Right hindlimb (tissue), 1 donor: ENCODE measurements at places on chromosomes 6 and 20.

DNA sequence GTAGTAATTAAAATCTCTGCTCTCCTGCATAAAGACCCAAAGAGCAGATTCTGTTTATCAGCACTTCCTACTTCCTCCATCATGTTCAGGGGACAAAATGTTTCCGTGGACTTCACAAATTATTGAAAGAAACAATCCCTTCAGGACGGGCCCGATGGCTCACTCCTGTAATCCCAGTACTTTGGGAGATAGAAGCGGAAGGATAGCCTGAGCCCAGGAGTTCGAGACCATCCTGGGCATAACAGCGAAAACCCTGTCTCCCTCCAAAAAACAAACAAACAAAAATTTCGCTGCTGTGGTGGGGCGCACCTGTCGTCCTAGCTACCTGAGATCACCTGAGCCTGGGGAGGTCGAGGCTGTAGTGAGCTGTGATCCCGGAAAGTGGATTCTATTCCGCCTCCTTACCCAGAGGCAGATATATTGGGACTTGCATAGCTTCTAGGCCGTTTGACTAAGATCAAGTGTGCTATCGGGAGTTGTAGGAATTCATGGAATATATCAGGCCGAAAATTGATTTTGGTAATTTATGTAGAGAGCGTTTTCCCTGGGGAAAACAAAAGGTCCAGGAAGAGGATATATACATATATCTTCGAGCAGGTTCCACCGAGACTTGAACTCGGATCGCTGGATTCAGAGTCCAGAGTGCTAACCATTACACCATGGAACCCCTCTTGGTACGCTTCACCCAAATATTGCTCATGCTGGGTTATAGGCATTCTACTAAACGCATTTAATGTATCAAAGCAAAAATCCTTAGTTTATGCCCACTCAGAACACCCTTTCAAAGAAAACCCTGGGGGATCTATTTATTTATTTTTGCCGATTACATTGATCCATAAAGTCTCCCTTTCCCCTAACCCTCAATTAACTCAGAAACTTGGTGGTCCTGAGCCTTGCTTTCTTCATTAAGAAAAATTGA lies 74.5 kb upstream of the ZNF184 start:
- no peak for DNase-seq

GRCh38 chr6:25958700-25959162 lies 3.9 kb upstream of the TRIM38 start:
- no peak for DNase-seq

GRCh38 chr6:57255451-57256169 lies 33.5 kb upstream of the RAB23 start:
- DNase-seq: no peak

DNA sequence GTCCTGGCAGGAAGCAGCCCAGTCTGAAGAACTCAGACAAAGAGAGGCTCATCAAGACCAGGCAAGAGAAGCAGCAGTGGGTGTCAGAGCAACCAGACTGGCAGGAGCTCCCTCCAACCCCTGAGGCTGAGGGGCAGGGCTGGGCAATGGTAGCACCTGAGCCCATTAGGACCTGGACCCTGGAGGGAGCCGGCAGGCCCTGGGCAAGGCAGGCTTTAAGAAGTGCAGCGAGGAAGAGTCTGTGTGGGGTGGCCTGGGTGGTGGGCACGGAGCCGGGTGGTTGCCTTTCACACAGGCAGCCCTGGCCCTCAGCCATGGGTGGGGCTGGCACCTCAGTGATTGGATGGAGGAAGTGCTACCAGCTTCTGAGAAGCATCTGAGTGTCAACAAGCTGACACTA lies 33.1 kb upstream of the IRF4 start:
- no peak for DNase-seq

- no peak for DNase-seq
Measured at GRCh38 chr20:19692100-19692499, 66.0 kb upstream of the RIN2 start.

GRCh38 chr20:2473516-2473915 lies 2.9 kb upstream of the SNRPB start:
- no peak for DNase-seq

DNA sequence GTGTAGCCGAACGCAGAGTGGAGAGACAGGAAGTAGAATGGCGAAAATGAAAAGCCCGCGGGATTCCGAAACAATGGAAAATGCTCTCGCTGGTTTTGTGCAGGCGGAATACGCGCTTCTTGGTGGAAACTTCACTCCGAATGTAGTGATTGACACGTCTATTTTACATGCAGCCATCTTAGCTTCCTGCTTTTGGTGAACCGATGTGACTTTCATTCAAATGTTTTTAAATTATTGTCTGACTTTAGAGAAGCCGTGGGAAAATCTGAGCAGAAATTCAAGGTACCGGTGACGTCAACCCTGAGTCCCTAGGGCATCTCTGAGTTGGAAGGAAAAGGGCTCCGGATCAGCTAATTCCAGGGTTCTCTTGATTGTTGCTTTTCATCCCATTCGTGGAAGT lies 11.4 kb downstream of the GPX5 start:
- DNase-seq: peak; percentile 24

- no peak for DNase-seq
Measured at GRCh38 chr6:159093609-159094443, 49.0 kb upstream of the TAGAP start.

DNA sequence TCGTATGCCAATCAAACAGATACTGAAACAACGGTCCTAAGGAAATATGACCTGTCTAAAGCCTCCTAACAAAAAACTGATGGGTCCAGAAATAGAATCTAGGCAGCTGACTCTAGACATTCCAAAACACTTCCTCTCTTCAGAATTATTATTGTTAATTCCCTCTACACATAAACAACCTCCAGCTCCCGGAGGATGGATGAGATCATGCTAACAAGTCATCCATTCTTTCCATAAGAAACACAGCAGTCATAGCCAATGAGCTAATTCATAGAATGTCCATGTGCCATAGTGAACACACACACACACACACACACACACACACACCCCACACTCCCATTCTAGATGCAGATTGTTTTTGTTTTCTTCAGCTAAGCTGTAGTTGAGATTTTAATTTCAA lies 44.3 kb downstream of the HDGFL1 start:
- DNase-seq: peak; percentile 60

GRCh38 chr6:96301781-96302180 lies 219.8 kb upstream of the UFL1 start:
- no peak for DNase-seq

DNA sequence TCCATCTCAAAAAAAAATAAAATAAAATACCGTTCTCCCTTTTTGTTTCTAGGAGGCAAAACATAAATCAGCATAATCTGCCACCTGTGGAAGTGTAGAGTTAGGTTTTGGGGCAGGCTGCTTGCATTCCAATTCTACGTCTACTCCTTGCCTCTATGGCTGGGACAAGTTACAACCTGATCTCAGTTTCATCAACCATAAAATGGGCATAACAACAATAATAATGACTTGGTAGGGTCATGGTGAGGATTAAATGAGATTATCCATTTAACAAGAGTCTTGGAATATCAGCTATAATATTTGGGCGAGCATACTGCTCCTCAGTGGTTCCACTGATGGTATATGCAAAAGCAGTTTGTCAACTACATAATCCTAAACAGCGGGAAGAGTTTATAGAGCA lies 3.7 kb upstream of the RAE1 start:
- DNase-seq: no peak

- DNase-seq: no peak
Measured at GRCh38 chr6:34200340-34200971, 36.2 kb upstream of the HMGA1 start.

GRCh38 chr20:25437153-25437581 lies 29.7 kb downstream of the GINS1 start:
- no peak for DNase-seq

DNA sequence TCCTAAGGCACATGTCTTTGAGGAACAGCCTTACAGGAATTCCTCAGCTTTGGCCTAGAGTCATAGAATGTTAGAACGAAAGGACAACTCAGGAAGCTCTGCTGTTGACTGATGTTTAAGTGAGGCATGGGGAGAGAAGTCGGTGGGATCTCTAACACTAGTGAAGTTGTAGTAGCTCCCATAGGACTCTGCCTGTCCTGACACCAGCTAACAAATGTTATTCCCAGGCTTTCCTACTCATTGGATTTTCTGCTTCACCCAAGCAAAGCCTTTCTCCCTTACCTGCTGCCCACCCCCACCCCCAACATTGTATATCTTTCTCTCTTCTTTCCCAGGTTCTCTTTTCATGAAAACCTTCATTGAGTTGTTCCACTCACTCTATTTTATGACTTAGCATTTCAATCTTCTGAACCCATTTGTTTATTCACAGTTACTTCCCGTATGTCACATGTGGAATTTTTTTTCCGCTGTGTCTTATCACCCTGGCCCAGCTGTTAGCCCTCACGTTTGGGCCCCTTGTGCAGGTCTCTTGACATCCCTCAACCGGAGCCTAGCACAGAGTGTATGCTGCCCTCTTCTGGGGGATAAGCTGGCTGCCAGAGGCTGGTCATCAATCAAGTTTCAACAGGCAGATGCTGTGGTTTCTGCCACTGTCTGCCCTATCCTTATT lies 39.2 kb upstream of the RNF8 start:
- peak; percentile 37 for DNase-seq

DNA sequence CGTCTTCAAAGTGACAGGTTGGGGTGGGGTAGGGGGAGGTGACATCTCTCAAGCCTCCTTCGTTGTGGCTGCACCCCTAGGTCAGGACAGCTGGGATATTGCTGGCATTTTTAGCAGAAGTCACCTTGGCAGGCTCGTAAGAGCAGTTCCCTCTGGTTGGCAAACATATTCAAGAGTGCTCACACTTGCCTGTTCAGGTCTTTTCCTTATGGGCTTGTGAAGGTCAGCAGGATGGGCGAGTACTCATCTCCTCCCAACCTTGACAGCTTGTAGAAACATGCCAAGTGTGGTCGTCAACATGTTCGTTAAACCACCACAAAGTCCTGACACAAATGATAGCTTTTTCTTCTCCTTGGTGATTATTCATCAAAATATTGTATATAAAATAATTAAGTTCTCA lies 113.6 kb downstream of the HDGFL1 start:
- no peak for DNase-seq

- no peak for DNase-seq
Measured at GRCh38 chr6:139485742-139486475, 111.5 kb upstream of the CITED2 start.

GRCh38 chr20:44603327-44603726 lies 20.9 kb downstream of the PKIG start:
- DNase-seq: no peak

GRCh38 chr6:684831-685636 lies 7.9 kb downstream of the EXOC2 start:
- DNase-seq: no peak

- peak; percentile 75 for DNase-seq
Measured at GRCh38 chr6:149043476-149044130, 273.9 kb upstream of the TAB2 start.

- DNase-seq: no peak
Measured at GRCh38 chr20:49319208-49319809, 41.5 kb upstream of the ZNFX1 start.

DNA sequence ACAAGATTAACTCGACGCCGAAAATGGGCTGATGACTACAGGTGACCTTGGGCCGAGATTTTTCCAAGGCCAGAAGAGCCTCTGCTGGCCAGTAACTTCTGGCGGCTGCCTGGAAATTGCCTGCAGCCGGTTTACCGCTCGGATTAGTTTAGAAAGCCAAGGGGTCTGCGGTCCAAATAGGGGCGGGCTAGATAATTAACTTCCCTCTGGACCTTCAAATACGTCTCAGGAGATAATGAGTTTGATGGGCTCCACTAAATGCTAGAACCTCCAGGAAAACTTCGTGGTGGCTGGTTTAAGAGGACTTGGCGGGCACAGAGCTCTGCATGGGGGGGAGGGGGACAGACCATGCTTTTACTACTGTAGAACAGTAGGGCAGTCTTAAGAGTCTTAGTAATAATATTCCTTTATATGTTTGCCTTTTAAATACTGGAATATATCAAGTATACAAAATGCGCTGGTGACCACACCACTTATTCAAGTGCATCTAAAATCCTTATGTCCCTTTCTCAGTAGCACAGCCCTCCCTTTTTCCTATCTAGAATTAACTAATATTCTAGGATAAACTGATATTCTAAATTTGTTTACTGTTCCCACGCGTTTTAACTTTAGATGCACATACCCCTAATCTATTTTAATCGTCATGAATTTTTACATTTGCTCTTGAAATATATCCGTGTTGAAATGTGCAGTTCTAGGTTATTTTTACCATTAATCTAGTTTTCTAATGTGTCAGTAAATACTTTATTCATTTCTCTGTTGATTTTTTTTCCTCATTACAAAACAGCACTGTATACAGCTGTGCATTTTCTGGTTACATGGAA lies 107.5 kb upstream of the PRSS16 start:
- peak; percentile 60 for DNase-seq

DNA sequence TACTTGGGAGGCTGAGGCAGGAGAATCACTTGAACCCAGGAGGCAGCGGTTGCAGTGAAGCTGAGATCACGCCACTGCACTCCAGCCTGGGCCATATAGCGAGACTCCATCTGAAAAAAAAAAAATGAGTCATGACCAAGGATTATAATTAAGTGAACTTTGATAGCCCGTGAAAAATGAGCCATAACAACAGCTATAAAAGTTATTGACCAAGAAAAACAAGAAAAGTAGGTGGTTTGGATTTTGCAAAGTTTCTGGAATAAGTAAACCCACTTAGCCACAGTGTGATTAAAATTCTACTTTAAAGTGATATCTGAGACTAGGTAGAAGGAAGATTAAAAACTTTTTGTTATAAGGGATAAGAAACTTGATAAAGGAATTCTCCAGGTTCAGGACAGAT lies 25.9 kb upstream of the BCLAF1 start:
- no peak for DNase-seq

DNA sequence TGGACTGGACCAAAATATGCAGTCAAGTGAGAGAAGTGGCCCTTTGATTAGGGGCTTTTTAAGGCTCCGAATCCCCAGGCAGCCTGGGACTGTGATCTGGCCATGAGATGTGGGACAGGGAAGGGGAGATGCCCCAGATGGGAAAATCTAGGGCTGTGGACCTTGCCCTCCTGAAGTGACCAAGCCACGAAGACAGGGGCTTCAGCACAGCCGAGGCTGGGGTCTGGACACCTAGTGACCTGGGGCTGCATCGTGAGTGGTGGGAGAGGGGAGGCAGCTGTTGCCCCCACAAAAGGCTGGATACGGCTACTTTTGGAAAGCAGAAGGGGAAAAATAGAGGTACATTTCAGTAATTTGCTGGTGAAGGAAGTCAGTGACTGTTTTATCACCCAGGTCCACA lies 139.5 kb upstream of the SLC24A3 start:
- DNase-seq: no peak

GRCh38 chr6:154060076-154060475 lies 21.0 kb downstream of the OPRM1 start:
- DNase-seq: no peak

DNA sequence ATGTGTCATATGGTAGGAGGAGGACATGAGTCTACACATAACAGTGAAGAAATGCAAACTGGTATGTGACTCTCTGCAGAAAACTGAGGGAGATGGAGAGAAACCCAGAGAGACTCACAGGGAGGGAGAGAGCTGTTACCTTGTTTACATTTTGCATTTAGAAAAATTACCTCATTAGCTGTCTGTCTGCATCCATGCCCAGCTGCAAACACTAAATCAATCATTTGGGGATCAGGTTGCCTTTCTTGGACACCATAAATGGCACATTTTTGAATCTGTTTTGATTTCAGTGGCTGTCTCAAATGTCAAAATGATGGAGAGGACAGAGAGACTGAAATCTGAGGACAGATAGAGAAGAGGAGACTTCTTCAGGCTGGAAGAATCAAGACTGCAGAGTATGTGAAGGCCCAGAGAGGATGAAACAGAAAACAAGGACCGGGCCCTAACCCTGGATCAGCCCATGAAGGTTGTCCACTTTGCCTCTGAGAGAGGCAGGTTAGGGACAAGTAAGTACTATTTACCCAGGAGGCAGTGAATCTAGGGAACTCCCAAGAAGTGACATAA lies 92.2 kb downstream of the UNC5CL start:
- DNase-seq: no peak
